Testis (tissue), 5 donors: ENCODE measurements at places on chromosomes 1 and 21. TPM values are rescaled to one million over a fixed set of nuclear protein-coding genes. Genes with fewer than 3 reads are reported as not detected.

The SLC44A3 gene
- 3.4 TPM for total RNA-seq

GRCh38 chr1:70288166-70288565 lies 66.4 kb downstream of the ANKRD13C start:
- H3K4me1 ChIP-seq: no peaks in the 10 kb centered on the region
- no peak overlapping the region for H3K4me3 ChIP-seq
- DNase-seq: no peak

DNA sequence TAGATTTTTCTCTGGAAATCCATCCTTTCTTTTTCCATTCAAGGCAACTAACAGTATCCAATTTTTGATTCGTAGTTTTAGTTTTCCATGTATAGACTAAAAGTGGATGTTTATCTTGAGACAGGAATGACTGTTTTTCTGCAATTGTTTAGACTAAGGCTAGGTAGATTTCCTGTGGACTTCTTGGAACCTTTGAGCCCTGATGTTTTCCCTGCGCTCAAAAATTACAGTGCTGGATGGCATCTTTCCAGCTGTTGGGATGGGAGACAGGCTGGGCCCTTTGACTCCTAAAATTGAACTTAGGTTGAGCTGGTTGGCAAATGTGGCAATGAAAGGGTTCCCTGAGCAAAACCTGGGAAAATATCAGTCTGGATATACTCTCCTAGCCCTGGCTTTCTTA lies 180.4 kb downstream of the DHRS3 start:
- H3K36me3 ChIP-seq: no peaks in the 10 kb centered on the region
- no peak for DNase-seq
- no peak overlapping the region for H3K27ac ChIP-seq
- H3K27me3 ChIP-seq: no peaks in the 10 kb centered on the region

DNA sequence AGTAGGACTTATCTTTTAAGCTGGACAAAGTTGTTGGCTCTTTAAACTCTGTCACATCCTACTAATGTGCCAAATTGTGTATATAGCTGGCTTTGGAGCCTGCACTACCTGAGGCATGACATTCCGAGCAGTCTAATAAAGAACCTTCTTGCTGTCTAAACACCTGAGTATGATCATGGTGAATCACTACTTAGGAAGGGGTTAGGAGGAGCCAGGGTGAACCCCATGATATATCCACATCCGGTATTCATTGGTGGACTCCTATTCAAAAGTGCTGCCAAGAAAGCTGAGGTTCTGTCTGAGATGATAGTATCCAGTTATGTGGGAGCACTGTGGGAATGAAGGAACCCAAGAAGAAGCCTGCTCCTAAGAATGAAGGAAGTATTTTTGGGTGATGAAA lies 27.1 kb downstream of the CRNN start:
- H3K36me3 ChIP-seq: no peaks in the 10 kb centered on the region
- H3K4me3 ChIP-seq: no peak overlapping the region
- no peak for DNase-seq
- no peaks in the 10 kb centered on the region for H3K4me1 ChIP-seq
- no peak overlapping the region for H3K27ac ChIP-seq

GRCh38 chr1:192489748-192490147 lies 85.8 kb upstream of the RGS1 start:
- no peak for DNase-seq
- no peak overlapping the region for H3K4me3 ChIP-seq
- H3K27ac ChIP-seq: no peak overlapping the region
- no peaks in the 10 kb centered on the region for H3K27me3 ChIP-seq
- no peaks in the 10 kb centered on the region for H3K36me3 ChIP-seq

DNA sequence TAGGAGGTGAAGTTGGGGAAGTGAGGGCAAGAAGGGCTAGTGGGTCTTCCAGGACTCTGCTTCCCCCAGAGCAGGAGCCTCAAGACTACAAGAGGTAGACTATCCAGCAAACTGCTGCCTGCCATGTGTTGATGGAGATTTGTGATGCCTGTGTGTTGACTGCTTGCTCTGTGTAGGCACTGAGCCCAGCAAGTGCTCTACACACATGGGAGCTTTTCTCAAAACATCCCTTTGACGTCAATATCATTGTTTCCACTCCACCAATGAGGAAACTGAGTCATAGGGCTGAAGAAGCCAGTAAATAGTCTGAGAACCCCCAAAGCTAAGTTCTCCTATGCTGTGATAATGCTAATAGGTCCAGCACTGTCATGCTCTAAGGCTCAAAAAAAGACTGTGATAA lies 207.2 kb upstream of the NFIA start:
- H3K27me3 ChIP-seq: no peaks in the 10 kb centered on the region
- H3K4me1 ChIP-seq: no peaks in the 10 kb centered on the region

The KLHDC8A gene
- total RNA-seq: 12.9 TPM

DNA sequence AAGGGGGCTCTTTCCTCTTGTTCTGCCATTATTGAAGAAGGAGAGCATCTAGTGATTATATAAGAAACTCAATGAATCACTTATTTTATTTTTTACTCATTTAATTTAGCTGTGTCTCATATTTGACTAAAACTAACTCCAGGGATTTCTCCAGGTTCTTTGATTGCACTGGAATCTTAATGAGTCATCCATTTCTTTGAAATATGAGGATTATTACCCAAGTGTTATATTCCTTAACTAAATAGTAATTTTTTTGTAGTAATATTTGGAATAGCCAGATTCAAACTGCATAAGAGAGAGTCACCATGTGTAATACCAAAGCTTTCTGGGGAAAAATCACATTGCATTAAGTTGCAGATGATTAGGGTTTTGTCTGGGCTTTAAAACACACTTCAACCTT lies 59.5 kb downstream of the NTMT2 start:
- no peak for DNase-seq
- H3K4me3 ChIP-seq: no peak overlapping the region
- no peak overlapping the region for H3K27ac ChIP-seq
- no peaks in the 10 kb centered on the region for H3K36me3 ChIP-seq
- peaks cover 32% of the 10 kb centered on the region for H3K4me1 ChIP-seq
- no peaks in the 10 kb centered on the region for H3K27me3 ChIP-seq

The PTPN14 gene
- 42.2 TPM for total RNA-seq

GRCh38 chr1:33516428-33516827 lies 44.0 kb downstream of the ZSCAN20 start:
- H3K36me3 ChIP-seq: no peaks in the 10 kb centered on the region
- no peak for DNase-seq
- no peak overlapping the region for H3K4me3 ChIP-seq
- H3K4me1 ChIP-seq: peaks cover 15% of the 10 kb centered on the region

DNA sequence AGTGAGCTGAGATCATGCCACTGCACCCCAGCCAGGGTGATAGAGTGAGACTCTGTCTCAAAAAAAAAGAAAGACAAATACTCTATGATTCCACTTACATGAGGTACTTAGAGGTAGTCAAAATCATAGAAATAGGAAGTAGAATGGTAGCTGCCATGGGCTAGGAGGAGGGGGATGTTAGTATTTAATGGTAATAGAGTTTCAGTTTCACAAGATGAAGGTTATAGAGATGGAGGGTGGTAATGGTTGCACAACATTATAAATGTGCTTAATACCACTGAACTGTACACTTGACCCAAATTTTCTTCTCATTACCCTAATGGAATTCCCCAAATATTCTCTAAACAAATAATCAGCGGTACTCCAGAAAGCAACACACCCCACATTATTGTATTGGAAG lies 12.8 kb downstream of the EIF2B3 start:
- DNase-seq: no peak
- no peaks in the 10 kb centered on the region for H3K4me1 ChIP-seq
- H3K36me3 ChIP-seq: no peaks in the 10 kb centered on the region
- H3K27me3 ChIP-seq: no peaks in the 10 kb centered on the region
- no peak overlapping the region for H3K27ac ChIP-seq

DNA sequence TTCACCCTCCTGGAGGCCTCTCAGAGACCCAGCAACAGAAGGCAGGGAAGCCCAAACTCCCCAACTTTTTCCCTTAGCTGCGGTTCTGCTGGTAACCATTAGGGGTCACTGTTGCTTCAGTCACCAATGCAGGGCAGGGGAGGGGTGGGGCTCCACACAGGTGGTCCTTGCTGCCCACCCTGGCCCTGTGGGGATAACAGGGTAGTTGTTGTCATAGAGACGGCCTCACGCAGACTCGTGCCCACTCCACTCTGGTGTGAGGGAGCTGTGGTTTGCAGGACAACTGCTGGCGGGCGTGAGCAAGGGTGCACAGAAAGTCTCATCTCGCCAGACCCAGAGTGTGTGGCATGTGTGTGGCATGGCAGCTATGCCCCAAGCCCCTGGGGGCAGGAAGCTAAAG lies 19.9 kb downstream of the INSRR start:
- no peak overlapping the region for H3K27ac ChIP-seq
- H3K4me3 ChIP-seq: no peak overlapping the region
- DNase-seq: no peak
- H3K4me1 ChIP-seq: no peaks in the 10 kb centered on the region
- no peaks in the 10 kb centered on the region for H3K27me3 ChIP-seq

The LIN28A gene
- total RNA-seq: 3.9 TPM

GRCh38 chr1:93471911-93472310 lies 24.0 kb downstream of the FNBP1L start:
- no peaks in the 10 kb centered on the region for H3K36me3 ChIP-seq
- no peak overlapping the region for H3K4me3 ChIP-seq
- H3K27ac ChIP-seq: no peak overlapping the region
- H3K27me3 ChIP-seq: no peaks in the 10 kb centered on the region
- DNase-seq: no peak
- H3K4me1 ChIP-seq: no peaks in the 10 kb centered on the region

The ESRRG gene
- total RNA-seq: 1.6 TPM

The AADACL4 gene
- total RNA-seq: not detected

GRCh38 chr1:208135354-208135753 lies 108.8 kb downstream of the PLXNA2 start:
- H3K27me3 ChIP-seq: no peaks in the 10 kb centered on the region
- H3K27ac ChIP-seq: no peak overlapping the region
- DNase-seq: no peak
- no peaks in the 10 kb centered on the region for H3K4me1 ChIP-seq
- no peaks in the 10 kb centered on the region for H3K36me3 ChIP-seq

GRCh38 chr1:206814716-206815341 lies 42.5 kb upstream of the IL10 start:
- H3K4me1 ChIP-seq: no peaks in the 10 kb centered on the region
- H3K27me3 ChIP-seq: no peaks in the 10 kb centered on the region
- H3K36me3 ChIP-seq: no peaks in the 10 kb centered on the region

The OLIG2 gene
- not detected for total RNA-seq

GRCh38 chr1:197671140-197671539 lies 104.1 kb downstream of the DENND1B start:
- no peaks in the 10 kb centered on the region for H3K36me3 ChIP-seq
- no peaks in the 10 kb centered on the region for H3K27me3 ChIP-seq
- no peak overlapping the region for H3K27ac ChIP-seq
- H3K4me1 ChIP-seq: no peaks in the 10 kb centered on the region

- H3K36me3 ChIP-seq: no peaks in the 10 kb centered on the region
- no peak for DNase-seq
- H3K27me3 ChIP-seq: no peaks in the 10 kb centered on the region
- no peaks in the 10 kb centered on the region for H3K4me1 ChIP-seq
Measured at GRCh38 chr21:24200052-24200451, 1407.2 kb downstream of the MRPL39 start.

The B3GALT2 gene
- total RNA-seq: 1.1 TPM

DNA sequence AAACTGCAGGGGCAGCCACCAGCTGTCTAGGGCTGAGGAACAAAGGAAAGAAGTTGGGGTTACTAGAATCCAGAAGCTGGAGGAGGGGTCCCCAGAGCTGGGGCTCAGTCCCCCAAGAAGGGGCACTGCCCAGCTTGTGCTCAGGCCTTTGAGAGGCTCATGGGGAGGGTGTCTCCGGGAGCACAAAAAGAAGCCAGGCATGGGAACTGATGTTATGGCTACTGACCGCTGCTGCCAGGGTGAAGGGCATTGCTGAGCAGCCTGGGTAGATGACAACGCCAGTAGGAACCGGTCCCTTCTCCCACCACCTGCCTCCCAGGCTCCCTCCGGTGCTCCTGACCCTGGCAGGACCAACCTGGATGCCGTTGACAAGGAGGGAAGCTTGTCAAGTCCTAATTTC lies 762.5 kb upstream of the TPTE start:
- DNase-seq: peak; percentile 25
- H3K27ac ChIP-seq: no peak overlapping the region
- peaks cover 3% of the 10 kb centered on the region for H3K4me1 ChIP-seq
- H3K4me3 ChIP-seq: no peak overlapping the region
- H3K36me3 ChIP-seq: no peaks in the 10 kb centered on the region

DNA sequence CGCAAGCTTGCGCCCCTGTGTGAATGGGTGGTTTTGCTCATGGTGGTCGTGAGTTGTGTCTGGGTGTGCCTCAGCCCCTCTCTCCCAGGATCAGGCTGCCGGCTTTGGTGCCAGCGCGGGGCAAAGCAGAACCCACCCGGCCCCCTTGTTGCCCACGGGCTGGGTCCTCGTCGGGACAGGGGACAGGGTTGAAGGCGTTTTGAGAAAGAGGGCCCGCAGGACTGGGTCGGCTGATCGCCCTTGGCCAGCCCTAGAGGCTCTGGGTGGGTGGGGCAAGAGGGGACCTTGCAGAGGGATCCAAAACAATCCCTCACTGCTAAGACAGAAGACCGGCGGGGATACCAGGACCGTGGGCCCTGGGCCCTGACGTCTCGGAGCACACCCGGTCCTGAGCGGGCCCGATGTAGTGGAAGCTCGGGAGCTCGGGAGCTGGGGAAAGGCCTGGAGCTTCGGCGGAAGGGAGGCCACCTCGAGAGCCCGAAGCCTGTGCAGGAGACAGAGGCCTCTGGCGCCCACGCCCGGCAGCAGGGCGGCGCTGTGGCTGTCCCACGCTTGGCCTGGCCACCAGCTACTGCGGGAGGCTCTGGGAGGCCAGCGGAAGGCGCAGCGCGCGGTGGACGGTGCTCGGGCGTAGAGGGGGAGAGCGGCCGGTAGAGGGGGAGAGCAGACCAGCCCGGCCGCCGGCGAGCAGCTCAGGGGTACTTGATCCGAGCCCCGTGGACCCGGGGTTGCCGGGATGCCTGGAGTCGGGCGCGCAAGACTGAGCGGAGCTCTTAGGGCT lies 2.8 kb upstream of the ZNF678 start:
- peaks cover 6% of the 10 kb centered on the region for H3K4me1 ChIP-seq
- DNase-seq: no peak
- no peaks in the 10 kb centered on the region for H3K36me3 ChIP-seq
- peak overlapping the region; percentile 24 for H3K4me3 ChIP-seq
- H3K27me3 ChIP-seq: no peaks in the 10 kb centered on the region

DNA sequence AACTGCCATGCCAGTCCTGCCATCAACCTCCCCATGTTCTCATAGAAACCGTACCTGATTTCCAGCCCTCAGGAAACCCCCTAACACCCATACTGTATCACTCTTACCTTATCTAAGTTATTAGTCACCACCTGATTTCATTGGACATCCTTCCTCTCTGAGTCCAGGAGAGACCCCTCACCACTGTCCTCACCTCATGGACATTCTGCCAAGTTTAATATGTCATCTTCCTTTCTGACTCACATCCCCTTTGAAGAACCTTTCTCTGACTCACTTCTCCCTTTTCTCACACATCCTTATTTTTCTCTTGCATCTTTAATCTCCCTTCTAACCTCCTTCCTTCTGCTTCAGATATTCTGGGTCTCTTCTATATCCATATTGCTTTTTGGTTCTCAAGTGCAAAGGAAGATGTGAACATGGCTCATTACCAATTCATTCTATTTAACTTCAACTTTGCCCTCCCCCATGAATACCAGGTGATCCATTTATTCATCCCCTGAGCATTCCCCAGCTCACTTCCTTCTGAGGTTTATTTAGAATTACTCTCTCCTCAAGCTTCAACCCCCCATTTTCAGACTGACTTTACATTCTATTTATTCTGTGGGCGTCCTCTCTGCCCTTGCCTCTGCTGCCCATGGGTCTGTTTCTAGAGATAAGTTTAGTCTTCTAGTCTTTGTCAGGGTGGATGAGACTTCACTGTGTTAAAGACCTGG lies 206.8 kb upstream of the ESRRG start:
- no peaks in the 10 kb centered on the region for H3K4me1 ChIP-seq
- no peak overlapping the region for H3K4me3 ChIP-seq
- H3K27ac ChIP-seq: no peak overlapping the region
- no peaks in the 10 kb centered on the region for H3K36me3 ChIP-seq
- no peak for DNase-seq

- no peaks in the 10 kb centered on the region for H3K4me1 ChIP-seq
- no peaks in the 10 kb centered on the region for H3K27me3 ChIP-seq
- H3K36me3 ChIP-seq: no peaks in the 10 kb centered on the region
Measured at GRCh38 chr1:230992100-230992774, 13.3 kb downstream of the ARV1 start.
